Activated CD4-positive, alpha-beta T cell treated with anti-CD3 and anti-CD28 coated beads for 36 hours (primary cell): ENCODE measurements at places on chromosomes 6 and 20. TPM values are rescaled to one million over a fixed set of nuclear protein-coding genes. Genes with fewer than 3 reads are reported as not detected.

DNA sequence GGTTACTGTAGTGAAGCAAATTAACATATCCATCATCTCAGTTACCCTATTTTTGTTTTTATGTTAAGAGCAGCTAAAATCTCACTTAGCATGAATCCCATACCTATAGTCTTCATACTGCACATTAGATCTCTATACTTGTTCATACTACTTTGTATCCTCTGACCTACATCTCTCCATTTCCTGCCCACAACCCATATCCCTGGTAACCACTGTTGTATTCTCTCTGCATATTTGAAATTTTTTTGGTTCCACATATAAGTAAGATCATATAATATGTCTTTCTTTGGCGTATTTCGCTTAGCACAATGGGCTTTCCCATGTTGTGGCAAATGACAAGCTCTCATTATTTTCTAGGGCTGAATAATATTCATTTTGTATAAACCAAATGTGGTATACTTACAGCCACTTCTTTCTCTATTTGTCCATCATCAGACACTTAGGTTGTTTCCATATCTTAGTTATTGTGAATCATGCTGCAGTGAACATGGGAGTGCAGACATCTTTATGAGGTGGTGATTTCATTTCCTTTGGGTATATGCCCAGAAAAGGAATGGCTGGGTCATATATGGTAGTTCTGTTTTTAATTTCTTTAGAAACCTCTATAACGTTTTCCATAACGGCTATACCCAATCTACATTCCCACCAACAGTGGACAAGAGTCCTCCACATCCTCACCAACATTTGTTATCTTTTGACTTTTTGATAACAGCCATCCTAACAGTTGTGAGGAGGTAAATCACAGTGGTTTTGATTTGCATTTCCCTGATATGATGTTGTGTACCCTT lies 39.8 kb downstream of the BACH2 start:
- peaks cover 92% of the 10 kb centered on the region for H3K4me1 ChIP-seq
- no peak overlapping the region for H3K4me3 ChIP-seq
- peak; percentile 51 for DNase-seq
- H3K36me3 ChIP-seq: peaks cover 83% of the 10 kb centered on the region
- H3K27me3 ChIP-seq: no peaks in the 10 kb centered on the region
- H3K27ac ChIP-seq: peak overlapping the region; percentile 85

DNA sequence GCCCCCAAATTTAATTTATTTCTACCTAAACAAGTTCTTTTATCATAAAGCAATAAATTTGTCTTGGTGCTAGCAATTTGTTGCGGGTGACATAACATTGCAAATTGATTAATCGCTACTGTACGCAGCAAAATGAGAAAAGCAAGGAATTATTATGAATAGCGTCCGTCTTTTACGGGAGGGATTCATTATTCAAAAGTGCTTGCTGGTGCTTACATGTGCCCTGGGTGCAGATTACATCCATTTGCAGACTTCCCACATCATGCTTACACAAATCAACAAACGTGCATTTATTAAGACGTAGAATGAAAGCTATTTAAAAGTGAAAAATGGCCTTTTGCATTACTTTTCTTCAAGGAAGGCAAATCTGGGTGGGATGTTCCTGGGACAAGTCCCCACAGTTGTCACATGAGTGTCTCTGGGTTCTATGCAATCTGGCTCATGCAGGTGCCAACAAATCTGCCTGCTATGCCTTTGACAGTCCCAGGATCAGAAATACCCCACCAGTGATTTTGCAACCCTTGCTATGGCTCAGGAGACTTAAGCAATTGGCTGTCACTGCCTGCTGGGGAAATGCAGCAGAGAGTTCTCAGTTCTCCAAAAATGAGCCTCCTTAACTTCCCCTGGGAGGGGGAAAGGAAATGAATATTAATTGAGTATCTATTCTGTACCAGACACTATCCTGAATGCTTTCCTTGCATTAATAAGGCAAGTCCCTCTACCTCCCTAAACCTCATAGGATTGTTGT lies 30.1 kb upstream of the MAFB start:
- no peak overlapping the region for H3K27ac ChIP-seq
- H3K36me3 ChIP-seq: no peaks in the 10 kb centered on the region
- no peak for DNase-seq

DNA sequence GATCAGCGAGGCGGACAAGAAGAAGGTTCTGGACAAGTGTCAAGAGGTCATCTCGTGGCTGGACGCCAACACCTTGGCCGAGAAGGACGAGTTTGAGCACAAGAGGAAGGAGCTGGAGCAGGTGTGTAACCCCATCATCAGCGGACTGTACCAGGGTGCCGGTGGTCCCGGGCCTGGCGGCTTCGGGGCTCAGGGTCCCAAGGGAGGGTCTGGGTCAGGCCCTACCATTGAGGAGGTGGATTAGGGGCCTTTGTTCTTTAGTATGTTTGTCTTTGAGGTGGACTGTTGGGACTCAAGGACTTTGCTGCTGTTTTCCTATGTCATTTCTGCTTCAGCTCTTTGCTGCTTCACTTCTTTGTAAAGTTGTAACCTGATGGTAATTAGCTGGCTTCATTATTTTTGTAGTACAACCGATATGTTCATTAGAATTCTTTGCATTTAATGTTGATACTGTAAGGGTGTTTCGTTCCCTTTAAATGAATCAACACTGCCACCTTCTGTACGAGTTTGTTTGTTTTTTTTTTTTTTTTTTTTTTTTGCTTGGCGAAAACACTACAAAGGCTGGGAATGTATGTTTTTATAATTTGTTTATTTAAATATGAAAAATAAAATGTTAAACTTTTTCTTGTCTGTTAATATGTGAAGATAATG lies 2.2 kb downstream of the HSPA1B start:
- peaks cover 34% of the 10 kb centered on the region for H3K4me1 ChIP-seq
- peak overlapping the region; percentile 89 for H3K4me3 ChIP-seq
- H3K27me3 ChIP-seq: no peaks in the 10 kb centered on the region
- H3K36me3 ChIP-seq: peaks cover 17% of the 10 kb centered on the region

- no peak overlapping the region for H3K4me3 ChIP-seq
- no peak overlapping the region for H3K27ac ChIP-seq
- peaks cover 2% of the 10 kb centered on the region for H3K27me3 ChIP-seq
- no peaks in the 10 kb centered on the region for H3K36me3 ChIP-seq
- no peaks in the 10 kb centered on the region for H3K4me1 ChIP-seq
These were observed 10.3 kb upstream of the RNF24 start for GRCh38 chr20:4025679-4026078.

DNA sequence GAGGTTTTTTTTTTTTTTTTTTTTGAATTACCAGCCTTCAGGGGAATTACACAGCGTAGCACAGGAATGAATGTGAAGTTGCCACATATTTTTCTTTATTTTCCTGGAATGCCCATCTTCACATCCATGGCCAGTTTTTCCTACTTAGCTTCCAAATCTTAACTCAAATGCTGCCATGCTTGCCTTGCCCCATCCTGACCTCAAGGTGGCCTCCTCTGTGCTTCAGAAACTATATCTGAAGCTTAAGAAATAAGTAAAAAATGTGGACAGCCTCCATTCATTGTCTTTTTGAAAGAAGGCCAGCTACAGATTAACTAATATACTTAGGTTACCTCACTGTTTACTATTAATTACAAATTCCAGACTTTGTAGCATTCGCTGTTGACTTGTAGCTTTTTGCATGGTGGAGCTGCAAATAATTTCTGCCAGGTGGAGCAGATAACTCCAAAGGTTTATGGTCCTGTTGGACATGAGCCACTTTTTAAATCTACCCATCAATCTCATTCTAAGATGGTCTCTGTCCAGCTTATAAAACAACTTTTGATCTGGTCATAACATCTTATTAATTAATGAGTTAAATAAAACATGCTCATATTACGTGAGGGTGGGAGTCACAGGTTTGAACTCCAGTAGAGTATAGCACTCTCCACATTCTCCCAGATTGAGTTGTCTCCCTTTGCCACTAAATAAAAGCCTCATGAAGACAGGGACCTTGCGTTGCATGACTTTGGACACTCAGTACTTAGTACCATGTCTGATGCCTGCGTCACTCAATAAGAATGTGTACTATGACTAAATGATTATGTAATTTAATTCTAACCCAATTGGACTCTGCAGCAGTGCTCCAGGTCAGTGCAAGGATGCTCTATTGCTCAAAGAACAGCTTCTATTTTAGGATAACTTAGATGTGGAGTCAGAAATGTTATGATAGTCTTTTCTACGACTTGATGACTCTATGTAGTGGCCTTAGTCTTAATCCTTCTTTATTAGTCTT lies 678.6 kb upstream of the CITED2 start:
- H3K36me3 ChIP-seq: no peaks in the 10 kb centered on the region
- no peaks in the 10 kb centered on the region for H3K27me3 ChIP-seq
- no peak overlapping the region for H3K27ac ChIP-seq
- DNase-seq: no peak

DNA sequence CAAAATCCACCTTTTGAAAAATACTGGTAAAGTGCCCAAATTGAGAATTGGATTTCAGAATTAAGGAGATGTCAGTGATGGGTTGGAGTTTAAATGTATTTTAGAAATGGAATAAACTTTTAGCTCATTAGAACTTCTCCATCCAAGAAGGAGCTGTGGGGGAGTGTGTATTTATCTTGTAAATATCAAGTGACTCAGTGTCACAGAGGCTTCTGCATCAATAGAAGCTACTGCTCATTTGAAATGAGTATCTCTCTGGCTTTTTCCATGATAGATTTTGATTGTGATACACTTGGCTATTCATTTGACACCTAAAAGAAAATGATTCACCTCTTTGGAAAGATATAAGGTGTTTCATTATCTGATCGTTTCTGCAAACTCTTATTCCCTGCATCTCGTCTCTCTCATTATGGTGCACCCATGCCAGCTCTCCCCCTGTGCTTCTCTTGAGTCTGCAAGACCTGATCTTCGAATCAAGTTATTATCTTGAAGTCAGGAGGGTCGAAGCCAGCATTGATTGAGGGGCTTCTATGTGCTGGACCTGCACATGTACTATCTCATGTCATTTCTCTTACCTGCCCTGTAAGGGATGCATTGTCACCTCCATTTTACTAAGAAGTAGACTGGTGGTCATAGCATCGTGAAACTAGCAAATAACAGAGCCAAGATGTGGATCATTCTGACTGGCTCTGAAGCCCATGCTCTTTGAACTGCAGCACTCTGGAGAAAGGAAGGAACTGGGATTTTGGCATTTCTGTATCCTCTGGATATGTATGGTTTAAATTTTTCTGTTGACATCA lies 30.1 kb downstream of the VAPB start:
- no peak for DNase-seq
- no peak overlapping the region for H3K4me3 ChIP-seq
- H3K27me3 ChIP-seq: no peaks in the 10 kb centered on the region
- peaks cover 50% of the 10 kb centered on the region for H3K4me1 ChIP-seq

DNA sequence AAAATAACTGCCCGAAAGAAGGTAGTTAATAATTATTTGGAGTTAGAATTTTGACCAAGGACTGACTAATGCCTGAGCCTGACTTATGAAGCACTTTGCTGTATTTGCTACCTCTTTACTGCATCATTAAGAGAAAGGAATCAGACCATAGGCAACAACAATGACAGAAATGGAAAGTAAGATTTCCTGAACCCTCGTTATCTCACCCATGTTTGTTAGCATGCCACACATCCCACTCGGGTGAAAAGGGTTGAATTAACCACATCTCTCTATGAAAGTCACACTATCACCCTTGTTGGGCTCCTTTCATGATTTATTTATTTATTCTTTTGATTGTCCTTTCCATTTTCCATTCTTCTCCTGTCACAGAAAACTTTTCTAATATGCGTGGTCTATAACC lies 59.6 kb downstream of the OLIG3 start:
- H3K4me3 ChIP-seq: no peak overlapping the region
- peaks cover 1% of the 10 kb centered on the region for H3K27me3 ChIP-seq
- no peaks in the 10 kb centered on the region for H3K4me1 ChIP-seq

DNA sequence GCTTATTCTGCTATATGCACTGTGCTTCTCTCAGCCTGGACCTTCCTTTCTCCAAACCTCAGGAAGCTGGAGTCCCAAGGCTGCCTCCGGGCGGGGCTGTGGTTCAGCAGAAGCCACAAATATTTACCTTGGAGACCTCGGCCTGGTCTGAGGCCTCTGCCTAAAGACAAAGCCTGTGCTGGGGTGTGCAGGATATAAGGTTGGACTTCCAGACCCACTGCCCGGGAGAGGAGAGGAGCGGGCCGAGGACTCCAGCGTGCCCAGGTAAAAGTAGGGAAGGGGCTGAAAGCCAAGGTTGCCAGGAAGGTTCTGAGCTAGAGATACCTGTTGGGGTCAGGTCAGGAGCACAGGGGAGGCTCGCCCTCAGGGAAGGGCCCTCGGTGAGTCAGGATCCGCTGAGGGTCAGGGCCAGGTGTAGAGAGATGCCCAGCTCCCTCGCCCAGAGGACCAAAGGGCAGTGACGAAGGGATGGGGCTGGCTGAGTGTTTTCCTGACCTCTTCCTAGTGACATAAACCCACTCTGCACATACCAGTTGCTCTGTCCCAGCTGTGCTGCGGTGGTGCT lies at the start of gene BPIFB1:
TSS of gene BPIFB1 (plus strand) at position 224 of the 565 bp plus-strand sequence. CDS start 2,860 bp downstream, outside the sequence.
- H3K27ac ChIP-seq: no peak within 1 kb of the TSS
- no peaks in the 10 kb centered on the region for H3K36me3 ChIP-seq

- no peaks in the 10 kb centered on the region for H3K36me3 ChIP-seq
- no peak overlapping the region for H3K27ac ChIP-seq
- no peaks in the 10 kb centered on the region for H3K4me1 ChIP-seq
- H3K4me3 ChIP-seq: no peak overlapping the region
These were observed 140.3 kb downstream of the TBX18 start for GRCh38 chr6:84623956-84624680.

- H3K4me1 ChIP-seq: peaks cover 28% of the 10 kb centered on the region
- H3K27me3 ChIP-seq: no peaks in the 10 kb centered on the region
- no peak overlapping the region for H3K4me3 ChIP-seq
These were observed 40.7 kb downstream of the STK38 start for GRCh38 chr6:36506611-36507010.

DNA sequence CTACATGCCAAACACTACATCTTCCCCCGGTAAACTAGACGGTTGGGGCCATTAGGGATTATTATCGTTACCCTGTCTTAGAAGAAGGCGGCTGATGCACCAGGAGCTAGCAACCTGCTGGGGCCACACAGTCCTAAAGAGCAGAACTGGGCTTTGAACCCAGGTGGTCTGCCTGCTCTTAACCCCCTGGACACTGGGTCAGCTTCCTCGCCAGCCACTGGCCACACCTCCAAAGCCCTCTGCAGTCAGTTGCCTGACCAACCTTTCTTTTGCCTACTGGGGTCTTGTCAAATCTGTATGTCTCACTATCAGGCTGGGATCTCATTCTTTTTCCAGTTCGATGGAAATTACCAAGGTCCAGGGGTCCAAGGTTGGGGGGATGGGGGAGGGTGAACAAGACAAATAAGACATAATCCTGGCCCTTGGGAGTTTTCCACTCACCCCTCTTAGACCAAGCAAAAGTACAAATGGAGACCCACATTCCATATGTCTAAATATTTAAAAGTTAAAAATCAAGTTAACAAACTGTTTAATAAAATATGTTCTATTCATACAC lies 34.0 kb upstream of the FOXP4 start:
- H3K36me3 ChIP-seq: no peaks in the 10 kb centered on the region
- H3K27ac ChIP-seq: no peak overlapping the region
- H3K4me3 ChIP-seq: no peak overlapping the region
- no peaks in the 10 kb centered on the region for H3K4me1 ChIP-seq

PPP1R14C gene
- total RNA-seq: 0.21 TPM

SAMD10 gene
- total RNA-seq: 30.7 TPM

HSP90AB1 gene
- 2,263 TPM for total RNA-seq

KIF3B gene
- total RNA-seq: 39.9 TPM

TMC2 gene
- total RNA-seq: not detected

RUNX2 gene
- 14.6 TPM for total RNA-seq

CALHM5 gene
- total RNA-seq: not detected

ARFGEF3 gene
- 1.6 TPM for total RNA-seq
